Caki2 (cell line): ENCODE measurements at places on chromosomes 1 and 21.
A peak's percentile ranks its signal among the peaks of the same experiment; 100 is the strongest.

DNA sequence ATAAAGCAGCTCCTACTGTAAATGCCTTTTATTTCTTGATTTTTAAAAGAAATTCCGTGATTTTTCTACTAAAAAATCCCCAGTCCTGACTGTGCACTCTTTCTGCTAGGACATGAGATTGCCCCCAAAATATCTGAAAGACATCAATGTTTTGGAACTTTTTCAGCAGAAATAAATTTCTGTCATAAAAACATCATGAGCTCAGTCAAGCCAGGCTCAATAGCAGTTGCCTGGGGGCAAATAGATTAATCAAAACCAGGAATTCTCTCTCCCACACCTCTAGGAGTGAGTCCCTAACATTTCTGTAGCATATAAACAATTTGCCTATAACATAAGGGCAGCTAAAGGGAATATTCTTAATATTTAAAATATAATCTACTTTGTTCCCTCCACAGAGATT lies 654.1 kb downstream of the PTPRC start:
- no peak for DNase-seq

DNA sequence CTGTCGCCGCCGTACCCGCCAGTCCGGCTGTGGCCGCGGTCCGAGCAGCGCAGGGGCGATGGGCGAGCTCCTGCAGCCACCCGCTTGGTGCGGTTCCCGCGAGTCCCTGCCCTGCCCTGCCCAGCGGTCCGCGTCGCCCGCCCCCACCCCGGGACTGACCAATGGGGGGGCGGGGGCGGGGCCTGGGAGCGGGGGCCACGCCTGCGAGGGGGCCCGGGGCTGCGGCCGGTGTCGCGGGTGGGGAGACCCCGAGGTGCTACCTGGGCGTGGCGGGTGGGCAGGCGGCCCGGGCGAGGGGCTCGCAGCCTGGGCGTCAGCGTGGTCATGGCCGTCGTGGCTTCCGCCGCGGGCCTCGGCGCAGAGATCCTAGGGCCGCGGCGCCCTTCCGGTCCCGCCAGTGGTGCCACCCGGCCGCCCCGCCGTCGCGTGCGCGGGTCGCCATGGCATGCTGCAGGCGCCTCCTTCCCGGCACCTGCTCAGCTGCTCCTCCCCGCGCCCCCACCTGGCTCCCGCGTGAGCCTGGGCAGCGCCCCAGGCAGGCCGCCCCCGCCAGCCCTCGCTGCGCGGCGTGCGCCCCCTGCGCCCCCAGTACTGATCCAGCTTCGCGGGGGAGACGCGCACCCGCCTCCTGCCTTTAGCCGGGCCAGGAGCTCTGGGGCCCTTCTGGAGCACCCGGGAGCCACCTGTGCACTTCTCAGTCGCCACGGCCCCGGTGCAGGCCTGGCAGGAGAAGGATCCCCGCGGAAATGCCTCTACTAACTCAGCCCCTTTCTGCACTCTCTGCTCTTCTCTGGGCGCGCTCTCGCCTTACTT lies at the start of gene BMP8B:
TSS of gene BMP8B (minus strand) at position 108 of the 813 bp plus-strand sequence. CDS start 380 bp downstream, outside the sequence.
- DNase-seq, result peak; percentile 62

GRCh38 chr1:108913105-108913948 lies 36.5 kb downstream of the GPSM2 start:
- no peak for DNase-seq

- peak; percentile 79 for DNase-seq
Observed at GRCh38 chr1:31954607-31955283, 16.6 kb upstream of the PTP4A2 start.

DNA sequence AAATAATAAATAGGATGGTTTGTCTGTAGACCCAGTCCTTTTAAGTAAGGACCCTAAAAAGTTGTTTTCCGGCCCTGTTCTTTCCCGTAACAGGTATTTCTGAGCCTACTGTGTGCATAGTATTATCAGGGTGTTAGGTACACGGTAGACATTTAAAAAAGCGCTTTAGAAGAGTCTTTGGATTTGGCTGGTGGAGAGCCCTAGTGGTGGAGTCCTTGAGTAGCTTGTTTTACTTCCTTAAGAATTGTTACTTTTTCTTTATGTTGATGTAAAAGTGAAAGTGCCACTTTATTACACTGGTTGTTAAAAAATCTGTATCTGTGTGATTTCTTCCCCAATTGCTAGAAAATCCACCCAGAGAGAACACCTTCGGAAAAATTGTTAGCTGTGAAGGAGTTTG lies 36.8 kb downstream of the SMYD2 start:
- no peak for DNase-seq

DNA sequence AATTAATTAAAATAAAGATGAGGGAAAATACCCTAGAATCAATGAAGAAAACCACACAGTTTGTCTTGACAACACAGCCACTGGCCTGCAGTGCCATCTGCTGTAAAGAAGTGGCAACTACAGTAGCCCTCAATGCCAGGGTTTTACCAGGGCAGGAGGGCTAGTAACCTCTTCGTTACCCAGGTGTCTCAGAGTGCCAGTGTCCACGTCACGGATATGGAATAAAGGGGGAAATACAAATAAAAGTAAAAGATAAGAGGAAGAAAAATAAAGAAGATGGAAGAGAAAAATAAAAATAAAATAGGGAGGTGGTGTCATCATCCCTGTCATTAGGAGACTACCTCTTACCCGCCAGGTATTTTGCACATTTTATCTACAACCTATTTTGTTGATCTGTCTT lies 14.2 kb upstream of the SLC44A3 start:
- DNase-seq, result peak; percentile 6

DNA sequence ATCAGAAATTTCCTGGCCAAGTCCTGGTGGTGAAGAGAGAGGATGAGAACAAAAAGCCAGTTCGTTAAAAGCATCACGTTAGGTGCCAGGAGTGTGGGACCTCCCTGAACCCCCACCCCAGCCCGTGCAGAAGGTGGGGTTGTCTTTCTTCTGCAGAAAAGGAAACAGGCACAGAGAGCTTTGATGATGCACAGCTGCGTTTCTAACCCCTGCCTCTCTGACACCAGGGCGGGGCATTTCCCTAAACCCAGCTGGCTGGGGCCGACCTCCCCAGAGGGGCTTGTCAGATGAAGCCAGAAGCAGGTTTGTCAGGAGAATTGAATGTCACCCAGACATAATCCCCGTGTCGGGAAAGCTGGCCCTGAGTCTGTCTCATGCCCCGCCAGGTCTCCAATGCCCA lies 189.3 kb upstream of the EDN2 start:
- no peak for DNase-seq

DNA sequence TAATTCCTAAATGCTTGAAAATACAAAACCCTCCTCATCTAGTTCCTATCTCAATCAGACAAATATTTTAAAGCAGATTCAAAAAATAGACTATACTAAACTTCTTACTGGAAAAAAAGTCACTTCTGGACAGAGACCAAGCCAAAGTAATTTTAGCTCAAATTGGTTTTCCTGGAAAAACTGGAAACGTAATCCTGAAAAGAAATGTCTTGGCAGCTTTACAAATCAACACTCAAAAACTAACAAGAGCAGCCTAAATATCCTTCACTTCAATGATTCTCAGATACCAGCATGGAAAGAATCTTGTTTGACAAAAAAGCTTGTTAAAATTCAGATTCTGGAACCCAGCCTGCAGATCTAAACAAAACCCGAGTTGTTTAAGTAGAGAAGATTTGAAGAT lies 9.1 kb upstream of the GPR88 start:
- DNase-seq, result no peak

DNA sequence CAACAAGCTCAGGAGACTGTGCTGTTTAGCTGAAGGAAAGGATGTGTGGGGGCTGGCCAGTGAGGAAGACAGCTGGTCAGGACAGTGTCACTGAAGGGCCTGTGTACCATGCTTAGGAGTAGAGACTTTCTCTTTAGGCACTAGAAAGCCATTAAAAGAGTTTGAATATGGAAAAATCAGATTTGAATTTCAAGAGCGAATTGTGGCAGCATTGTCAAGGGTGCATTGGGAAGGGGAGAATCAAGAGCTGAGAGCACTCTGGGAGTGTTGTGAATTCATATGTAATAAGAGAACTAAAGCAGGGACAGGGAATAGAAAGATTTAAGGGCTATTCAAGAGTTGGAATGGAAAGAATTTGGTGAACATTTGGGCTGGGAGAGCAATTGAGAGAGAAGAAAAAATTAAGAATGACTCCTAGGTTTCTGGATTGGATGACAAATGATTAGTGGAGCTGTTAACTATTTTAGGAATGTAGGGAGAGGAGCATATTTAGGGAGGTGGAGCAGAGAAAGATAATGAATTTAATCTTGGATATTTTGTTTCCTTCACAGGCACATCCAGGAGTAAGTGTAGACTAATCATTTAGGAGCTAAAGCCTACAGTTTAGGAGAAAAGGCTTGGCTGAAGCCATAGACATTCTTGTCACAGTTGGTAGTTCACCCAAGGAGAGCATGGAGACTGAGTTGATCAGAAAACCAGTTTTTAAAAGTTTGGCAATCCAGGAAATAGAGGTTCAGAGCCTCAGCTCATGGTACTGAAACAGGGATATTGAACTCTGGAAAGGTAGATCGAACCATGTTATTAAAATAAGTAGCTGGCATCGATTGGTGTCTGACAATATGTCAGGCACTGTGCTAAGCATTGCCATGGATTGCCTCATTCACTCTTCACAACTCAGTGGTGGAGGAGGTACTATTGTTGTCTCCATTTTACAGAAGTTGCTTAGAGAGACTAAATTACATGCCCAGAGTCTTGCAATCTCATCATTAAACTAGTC lies 23.1 kb upstream of the TOR3A start:
- no peak for DNase-seq

GRCh38 chr1:39165049-39165448 lies 39.4 kb upstream of the MACF1 start:
- DNase-seq, result no peak

- DNase-seq, result peak; percentile 56
Observed at GRCh38 chr1:26237230-26237966, 3.4 kb downstream of the CEP85 start.

DNA sequence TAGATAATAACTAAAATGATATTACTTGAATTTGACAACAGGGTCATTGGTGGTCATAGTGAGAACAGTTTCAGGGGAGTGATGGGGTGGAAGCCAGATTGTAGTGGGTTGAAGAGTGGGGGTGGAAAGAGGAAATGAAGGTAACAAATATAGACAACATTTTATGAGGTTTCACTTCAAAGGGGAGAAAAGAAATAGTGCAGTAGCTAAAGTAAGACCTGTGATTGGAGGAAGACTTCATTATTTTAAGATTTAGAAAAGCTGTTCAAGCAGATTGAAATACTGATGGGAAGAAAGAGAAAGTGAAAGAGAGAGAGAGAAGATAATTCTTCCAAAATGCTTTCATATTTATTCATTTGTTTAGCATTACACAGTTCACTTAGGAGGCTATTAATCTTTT lies 52.0 kb upstream of the KCNA3 start:
- no peak for DNase-seq

DNA sequence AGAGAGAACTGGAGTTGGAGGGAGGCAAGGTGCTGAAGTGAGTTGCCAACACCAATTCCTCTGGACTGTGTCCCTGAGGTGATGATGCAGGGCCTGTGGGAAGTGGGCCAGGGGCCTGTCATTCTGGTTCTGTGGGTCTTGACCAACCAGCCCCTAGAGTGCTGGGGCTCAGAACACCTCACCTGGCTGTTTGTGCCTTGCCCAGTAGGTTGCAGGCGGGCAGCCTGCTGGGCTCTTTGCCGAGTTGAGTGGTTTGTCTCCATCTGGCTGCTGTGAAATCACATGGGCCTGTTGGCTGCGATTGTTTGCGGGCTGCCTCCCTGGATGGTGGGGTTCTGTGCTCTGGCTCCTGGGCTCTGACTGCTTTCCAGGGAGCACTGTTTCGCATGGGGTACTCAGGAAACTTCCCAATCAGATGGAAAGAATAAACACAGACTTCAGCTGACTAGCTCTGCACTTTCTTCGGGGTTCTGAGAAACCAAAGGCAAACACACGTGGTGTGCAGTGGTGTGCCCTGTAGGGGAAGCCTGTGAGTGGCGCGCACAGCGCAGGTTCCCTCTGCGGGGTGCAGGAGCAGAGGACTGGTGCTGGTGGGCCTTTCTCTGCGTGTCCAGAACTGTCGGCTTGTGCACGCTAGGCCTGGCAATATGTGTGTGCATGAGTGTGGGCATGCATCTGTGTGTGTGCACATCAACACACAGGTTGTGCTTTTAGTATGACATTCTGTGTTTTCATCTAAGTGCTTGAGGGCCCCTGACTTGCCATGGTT lies 95.1 kb downstream of the RHOU start:
- DNase-seq, result no peak

DNA sequence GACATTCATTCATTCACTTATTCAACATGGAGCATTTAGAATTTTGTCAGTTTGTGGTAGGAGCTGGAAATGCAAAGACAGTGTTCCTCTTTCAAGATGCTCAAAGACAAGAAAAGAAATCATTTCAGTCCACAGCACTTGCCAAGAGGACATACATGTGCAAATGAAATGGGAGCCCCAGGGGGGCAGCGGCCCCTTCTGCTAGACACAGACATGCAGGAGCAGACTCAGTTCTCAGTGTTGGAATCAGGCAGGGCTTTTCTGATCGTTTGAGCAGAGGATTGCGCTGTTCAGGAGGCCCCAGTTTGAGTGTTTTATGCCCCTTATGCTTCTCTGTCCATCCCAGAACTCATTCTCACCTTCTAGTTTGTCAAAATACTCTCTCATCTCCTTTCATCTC lies 35.6 kb upstream of the VASH2 start:
- DNase-seq, result no peak

GRCh38 chr21:17783481-17784179 lies 35.5 kb downstream of the C21orf91 start:
- DNase-seq, result no peak

GRCh38 chr21:36436829-36437744 lies 42.8 kb downstream of the CLDN14 start:
- DNase-seq, result no peak

GRCh38 chr1:219387211-219387610 lies 213.5 kb downstream of the LYPLAL1 start:
- DNase-seq, result no peak

GRCh38 chr1:183443011-183443410 lies 24.8 kb upstream of the NMNAT2 start:
- no peak for DNase-seq

- no peak for DNase-seq
Observed at GRCh38 chr21:33317145-33317544, 7.6 kb upstream of the IFNAR1 start.

DNA sequence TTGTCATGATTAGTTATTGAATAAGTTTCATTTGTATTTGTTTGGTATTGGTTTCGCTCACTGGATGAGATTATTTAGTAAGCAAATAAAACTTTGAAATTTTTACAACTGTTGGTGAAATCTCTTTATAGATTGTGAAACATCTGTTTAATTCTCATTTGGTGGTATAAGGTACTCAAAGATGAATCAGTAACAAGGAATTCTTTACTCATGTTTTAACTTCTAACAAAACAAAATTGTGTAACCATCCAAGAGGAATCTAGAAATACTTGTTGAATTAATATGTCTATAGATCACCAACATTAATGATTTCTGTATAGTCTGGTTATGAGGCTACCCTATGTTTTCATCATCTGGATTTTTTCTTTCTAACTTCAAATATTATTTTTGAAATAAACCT lies 62.8 kb upstream of the USP25 start:
- no peak for DNase-seq
